ENCODE measurements at places on chromosomes 7 and 10. TPM values are rescaled to one million over a fixed set of nuclear protein-coding genes. Genes with fewer than 3 reads are reported as not detected.

DNA sequence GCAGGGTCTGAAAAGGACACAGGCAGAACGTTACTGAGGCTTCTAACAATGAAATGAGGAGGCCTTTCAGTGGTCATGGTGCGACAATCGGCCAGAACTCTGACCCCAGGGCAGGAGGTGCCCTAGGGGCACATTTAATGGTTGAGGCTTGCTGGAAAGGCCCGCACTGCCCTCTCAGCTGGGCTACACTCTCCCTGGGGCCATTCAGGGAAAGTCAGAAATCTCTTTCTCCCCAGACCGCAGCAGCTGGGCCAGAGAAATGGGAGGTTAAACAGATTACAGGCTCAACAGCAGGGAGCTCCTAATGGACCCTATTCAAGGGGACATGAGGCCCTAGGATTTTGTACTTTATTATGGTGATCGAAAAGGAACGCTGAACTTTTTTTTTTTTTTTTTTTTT lies 85.6 kb upstream of the FGFR2 start:
- no peak for DNase-seq

DNA sequence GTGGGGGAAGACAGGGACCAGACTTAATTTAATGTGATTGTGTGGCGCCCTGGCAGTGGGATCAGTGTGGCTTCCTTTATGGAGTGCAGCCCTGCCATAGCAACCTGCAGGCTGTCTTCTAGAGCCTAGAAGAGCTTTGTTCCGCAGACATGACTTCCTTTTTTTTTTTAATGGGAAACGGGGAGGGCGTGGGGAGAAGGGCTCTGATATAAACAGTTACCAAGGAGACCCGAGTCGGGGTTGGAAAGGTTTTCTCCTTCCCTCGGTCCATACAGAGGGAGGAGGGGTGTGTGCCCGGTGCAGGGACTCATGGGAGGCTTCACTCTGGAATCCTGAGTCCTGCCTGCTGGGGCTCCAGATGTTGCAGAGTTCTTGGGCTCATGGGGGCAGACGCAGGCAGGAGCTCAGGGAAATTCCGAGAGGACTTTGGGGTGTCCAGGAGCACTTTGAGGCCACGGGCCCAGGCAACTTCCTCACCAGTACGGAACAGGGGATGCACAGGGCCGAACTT lies 26.9 kb downstream of the TMEM120A start:
- peak; percentile 61 for DNase-seq

DNA sequence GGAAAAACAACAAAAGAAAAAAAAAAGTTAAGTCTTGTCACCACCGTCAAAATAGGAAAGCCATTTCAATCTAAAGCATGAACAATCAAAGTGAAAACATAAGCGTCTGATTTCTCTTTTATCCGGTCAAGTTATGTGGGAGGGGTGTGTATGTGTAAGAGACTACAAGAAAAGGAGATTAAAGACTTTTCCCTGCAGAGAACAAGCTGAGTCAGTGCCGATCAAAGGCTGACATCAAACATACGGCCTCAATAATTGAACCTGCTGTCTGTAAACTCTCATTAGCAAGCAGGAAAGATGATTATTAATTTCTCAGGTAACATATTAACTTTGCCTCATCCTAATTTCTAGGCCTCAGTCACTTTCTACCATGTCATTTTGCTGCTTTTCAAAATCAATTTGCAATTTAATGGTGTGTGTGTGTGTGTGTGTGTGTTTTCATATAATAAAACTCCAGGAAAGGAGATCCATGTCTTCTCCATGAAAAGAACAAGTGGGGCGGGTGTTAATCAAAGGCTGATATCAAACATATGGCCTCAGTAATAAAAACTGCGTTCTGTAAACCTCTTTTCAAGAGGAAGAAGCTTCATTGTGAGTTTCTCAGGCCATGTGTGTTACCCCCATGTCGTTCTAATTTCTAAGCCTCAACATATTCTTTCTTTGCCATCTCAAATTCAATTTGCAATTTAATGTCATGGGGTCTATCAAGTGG lies 649.1 kb upstream of the SORCS1 start:
- DNase-seq, result no peak

DNA sequence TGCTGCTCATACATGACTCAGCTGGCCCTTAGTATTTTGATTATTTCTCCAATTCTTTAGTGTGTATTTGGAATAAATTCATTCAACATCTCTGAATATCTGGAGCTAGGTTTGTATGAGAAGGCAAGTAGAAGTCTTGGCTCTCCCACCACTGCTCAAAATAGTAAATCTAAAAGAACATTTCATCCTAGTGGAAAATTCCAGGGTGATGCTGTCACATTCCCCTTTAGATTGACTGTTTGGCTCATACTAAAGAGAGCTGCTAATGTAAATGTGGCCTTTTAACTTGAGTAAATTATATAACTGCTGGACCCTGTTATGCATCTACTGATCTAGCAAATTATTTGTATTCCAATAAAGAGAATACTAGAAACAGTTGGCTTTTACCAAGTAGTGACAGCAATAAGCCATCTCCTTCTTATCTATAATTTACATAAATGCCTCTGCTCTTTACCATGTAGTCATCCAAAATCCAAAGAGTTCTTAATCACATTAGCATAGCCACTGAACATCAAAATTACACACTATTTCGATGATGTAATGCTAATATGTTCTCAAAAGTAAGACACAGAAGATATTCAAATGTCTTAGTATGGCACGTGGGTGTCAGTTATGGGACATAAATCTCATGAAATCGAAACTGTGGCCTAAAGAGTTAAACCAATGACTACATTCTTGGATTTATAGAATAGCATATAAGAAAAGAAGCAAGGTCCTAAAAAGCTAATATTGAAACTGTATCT lies 86.9 kb upstream of the KCND2 start:
- no peak for DNase-seq

GRCh38 chr7:130970196-130970595 lies 236.2 kb upstream of the KLF14 start:
- no peak for DNase-seq

DNA sequence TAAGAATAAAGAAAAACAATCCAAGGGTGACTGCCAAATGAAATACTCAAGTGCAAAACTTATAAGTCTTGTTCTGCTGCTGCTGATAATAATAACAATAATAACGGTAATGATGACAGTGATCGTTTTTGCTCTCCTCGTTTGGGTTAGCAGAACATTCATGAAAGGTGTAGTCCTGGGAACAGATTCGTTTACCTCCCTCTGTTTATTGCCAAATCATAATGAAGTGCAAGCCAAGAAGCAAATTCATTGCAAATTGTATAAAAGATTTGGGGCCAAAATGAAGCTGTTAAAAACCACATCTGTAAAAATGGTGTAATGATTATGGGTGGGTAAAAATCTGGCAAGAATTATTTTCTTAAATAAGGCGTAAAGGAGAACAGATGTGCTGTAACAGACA lies 587.2 kb upstream of the MKI67 start:
- DNase-seq, result no peak

DNA sequence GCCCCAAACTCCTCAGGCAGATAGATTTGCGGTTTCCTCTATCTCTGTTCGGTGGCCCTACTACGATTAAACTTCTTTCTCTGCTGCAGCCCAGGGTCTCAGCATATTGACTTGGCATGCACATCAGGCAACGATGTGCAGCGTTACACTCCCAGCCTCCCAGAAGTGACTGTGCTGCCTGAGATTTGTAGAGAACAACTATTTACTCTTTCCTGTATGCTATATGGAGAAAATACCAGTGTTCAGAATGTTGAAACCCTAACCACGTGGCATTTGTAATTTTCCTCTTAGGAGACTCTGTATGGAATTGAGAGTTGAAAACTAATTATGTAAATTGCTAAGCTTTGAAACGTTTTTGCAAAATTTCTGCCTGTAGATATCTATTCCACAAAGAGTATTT lies 50.9 kb downstream of the GNAI1 start:
- DNase-seq, result no peak

GRCh38 chr7:45579391-45579801 lies 5.2 kb downstream of the ADCY1 start:
- DNase-seq, result no peak

- DNase-seq, result no peak
Measured at GRCh38 chr7:43138710-43139109, 26.3 kb downstream of the HECW1 start.

DNA sequence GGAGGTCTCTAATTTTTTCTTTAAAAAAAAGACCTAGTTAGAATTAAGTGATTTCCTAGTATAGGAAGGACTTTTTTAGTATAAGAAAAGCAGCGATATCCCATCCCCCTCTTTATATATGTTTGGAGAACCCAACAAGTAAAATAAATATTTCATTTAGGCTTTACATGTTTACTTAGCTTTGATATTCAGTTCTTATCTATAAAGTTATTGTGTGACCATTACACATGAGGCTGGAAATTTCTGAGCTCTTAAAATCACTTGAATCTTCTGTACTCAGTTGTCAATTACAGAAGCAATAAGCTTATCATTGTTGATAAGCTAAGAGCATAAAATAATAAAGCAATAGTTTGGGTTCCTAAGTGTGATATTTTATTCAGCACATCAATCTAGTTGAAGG lies 89.7 kb downstream of the AASS start:
- no peak for DNase-seq

DNA sequence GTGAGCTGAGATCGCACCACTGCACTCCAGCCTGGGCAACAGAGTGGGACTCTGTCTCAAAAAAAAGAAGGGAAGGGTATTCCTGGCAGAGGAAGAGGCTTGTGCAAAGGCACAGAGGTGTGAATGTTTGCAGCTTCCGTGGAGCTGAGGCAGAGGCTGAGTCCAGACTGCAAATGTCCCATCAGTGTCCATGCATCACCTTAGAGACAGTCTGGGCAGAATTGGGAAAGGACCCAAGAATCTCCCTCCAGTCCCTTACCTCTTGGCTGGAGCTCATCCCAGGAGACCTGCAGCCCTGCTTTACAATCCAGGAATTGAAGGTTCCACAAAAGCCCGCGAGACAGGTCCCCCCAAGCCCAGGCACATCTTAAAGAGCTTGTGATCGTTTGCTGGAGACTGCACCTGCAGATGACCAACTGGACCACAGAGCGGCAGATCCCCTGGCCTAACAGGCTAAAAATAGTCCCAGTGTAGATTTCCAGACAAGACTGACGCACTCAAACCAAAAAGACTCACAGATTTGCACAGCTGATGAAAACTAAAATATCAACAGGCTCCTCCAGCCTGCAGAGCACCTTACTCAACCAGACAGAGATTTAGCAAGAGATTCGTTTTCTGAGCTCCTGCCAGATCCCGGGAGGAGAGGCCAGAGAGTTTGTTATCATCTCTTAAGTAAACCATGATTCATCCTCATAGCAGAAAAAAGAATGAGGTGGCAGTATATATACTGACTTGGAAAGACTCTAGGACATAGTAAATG lies 22.9 kb upstream of the NANOS1 start:
- DNase-seq, result peak; percentile 43

DNA sequence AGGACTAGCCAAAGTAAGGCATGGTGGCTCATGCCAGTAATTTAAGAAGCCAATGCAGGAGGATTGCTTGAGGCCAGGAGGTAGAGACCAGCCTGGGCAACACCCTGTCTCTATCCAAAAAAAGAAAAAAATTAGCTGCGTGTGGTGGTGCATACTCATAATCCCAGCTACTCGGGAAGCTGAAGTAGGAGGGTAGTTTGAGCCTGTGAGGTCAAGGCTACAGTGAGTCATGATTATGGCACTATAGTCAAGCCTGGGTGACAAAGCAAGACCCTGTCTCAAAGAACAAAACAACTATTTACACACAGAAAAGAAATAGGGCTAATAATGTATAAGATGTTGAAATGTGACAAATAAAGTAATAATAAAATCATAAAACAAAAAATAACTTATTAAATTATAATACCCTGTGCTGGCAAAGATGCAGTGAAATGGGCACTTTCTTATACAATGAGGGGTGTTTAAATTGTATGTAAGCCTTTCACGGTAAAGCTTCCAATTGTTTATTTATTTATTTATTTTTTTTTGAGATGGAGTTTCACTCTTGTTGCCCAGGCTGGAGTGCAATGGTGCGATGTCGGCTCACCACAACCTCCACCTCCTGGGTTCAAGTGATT lies 175.2 kb downstream of the TPST1 start:
- DNase-seq, result no peak

DNA sequence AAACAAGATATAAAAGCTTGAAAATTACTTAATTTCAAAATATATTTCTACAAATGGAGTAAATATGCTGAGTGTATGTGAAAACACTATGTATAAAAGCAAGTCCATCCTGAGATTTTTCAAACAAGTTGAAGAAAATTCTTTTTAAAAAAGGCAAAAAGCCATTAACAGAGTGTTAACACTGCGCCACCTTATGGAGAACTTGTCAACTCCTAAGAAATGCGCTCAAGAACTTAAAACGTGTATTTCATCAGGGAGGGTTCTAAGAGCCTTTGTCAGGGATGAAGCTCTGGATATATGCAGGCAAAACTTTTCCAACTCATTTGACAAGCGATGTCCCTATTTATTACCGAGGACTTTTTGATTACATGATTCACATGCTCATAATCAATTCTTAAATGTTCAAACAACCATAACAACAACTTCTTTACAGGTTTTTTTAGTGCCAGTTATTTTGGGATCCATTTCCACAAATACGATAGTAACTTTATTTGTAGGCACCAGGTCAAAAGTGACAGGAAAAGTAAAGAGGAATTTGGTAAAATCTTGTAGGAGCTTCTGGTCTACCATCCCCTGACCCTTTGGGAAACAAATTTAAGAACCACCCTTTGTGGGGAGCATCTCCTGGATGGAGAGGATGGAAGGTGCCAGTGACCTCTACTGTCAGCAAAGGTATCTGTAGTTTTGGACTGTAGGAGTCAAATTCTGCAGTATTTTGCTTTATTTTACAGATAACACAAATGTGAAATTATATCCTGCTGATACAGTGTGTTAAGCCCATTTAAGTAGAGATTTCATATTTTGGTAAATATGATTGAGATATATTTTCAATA lies 23.2 kb downstream of the CALCR start:
- DNase-seq, result no peak

GRCh38 chr10:92313750-92314149 lies 22.8 kb downstream of the MARCHF5 start:
- DNase-seq, result no peak

NUDT13 gene
- 2.5 TPM for total RNA-seq

PROSER2 gene
- total RNA-seq, result 1.7 TPM

VAX1 gene
- not detected for total RNA-seq

ZNF479 gene
- not detected for total RNA-seq

PPIA gene
- total RNA-seq, result 509 TPM
